ENCODE measurements at places on chromosomes 12 and 14. TPM values are rescaled to one million over a fixed set of nuclear protein-coding genes. Genes with fewer than 3 reads are reported as not detected.

SLC5A8 gene
- total RNA-seq: not detected

HVCN1 gene
- total RNA-seq: 0.87 TPM

ASB2 gene
- total RNA-seq: 0.28 TPM

- no peak for DNase-seq
- no peaks in the 10 kb centered on the region for H3K4me1 ChIP-seq
- H3K4me3 ChIP-seq: no peak overlapping the region
Observed at GRCh38 chr12:109764123-109764522, 50.5 kb downstream of the FAM222A start.

DNA sequence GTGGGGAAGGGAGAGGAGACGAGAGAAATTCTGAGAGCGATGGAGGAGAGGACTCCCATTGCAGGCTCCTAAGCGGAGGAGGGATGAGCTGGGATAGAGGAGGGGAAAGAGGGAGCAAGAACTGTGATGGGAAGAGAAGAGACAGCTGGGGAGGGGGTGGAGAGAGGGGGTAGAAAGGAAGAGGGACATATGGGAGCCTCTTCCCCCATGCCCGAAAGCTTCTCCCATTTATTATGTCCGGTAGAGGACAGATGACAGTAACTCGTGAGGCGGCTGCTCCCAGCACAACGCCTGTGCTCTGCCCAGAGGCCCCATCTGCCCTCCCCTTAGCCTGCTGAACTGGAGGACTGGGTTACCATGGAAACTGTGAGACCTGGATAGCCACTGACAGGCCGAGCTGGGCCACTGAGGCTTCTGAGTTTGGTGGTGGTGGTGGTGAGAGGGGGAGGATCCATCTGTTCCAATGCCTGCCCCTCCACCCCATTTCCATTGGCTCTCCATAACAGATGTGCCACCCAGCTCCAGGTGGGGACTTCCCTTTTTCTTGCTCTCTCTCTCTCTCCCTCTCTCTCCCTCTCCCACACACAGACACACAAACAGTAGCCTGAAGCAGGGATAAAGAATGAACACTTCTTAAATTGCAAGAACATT, 8.3 kb downstream of the CPNE6 start:
- H3K27ac ChIP-seq: no peak overlapping the region
- no peaks in the 10 kb centered on the region for H3K27me3 ChIP-seq
- no peaks in the 10 kb centered on the region for H3K36me3 ChIP-seq
- H3K4me3 ChIP-seq: no peak overlapping the region

DNA sequence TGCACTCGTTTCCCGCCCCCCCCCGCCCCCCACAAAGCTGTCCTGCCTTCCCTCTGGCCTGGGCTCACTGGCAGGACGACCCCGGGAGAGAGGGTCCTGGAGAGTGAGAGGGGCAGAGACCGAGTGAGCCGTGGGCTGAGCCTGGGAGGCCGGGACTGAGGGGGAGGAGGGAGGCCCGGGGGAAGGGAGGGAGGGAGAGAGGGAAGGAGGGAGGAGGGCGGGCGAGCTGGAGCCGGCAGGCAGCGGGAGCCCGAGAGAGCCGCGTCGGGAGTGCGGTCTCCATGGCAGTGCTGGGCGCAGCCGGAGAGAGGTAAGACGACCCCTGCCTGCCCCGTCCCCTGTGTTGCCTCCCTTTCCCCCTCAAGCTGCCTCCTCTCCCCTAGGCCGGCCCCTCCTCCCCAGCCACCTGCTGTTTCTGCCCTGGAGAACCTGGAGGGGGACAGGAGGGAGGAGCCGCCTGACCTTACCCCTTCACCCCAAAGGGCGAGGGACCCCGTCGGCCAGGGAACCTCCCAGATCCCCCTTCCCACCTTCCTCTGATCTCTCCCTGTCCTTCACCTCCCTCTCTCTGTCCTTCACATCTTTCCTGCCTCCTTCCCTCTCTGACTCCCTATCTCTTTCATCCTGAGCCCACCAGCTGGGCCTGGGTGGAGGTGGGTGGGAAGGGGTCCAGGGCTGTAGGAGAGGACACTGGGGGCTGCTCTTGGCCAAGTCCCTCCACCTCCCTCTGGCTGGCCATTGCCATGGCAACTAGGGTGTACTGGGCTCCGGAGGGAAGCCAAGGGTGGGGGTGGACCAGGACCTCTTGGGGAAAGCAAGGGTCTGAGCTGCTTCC, at the start of gene GPR162:
GPR162 (plus strand) TSS at position 231 of the 835 bp plus-strand sequence. CDS start 2,078 bp downstream, outside the sequence.
- H3K27ac ChIP-seq: no peak within 1 kb of the TSS
- H3K36me3 ChIP-seq: no peaks in the 10 kb centered on the region
- no peaks in the 10 kb centered on the region for H3K27me3 ChIP-seq

- H3K4me3 ChIP-seq: no peak overlapping the region
- no peak overlapping the region for H3K27ac ChIP-seq
- no peaks in the 10 kb centered on the region for H3K27me3 ChIP-seq
- DNase-seq: no peak
Observed at GRCh38 chr12:96514328-96514727, 25.0 kb downstream of the CFAP54 start.

DNA sequence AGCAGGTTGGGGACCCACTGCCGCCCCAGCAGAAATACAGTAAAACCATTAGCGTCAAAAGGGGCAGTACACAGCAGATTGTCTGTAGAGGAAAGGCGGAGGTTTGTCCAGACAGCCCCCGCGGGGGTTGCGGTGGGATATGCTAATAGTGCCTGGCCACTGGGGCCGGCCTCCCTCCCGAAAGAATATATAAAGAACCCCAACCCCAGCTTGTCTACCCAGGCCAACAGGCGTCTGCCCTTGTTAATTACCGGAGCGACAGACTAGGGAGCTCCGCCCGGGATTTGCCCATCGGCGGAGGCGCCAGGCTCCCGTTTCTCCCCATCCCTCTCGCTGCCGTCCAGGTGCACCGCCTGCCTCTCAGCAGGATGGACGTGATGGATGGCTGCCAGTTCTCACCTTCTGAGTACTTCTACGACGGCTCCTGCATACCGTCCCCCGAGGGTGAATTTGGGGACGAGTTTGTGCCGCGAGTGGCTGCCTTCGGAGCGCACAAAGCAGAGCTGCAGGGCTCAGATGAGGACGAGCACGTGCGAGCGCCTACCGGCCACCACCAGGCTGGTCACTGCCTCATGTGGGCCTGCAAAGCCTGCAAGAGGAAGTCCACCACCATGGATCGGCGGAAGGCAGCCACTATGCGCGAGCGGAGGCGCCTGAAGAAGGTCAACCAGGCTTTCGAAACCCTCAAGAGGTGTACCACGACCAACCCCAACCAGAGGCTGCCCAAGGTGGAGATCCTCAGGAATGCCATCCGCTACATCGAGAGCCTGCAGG, at the start of gene MYF5:
MYF5 (plus strand) TSS at position 217 of the 774 bp plus-strand sequence; CDS start at position 369, 152 bp downstream.
- H3K4me3 ChIP-seq: no peak within 1 kb of the TSS
- no peak within 1 kb of the TSS for H3K27ac ChIP-seq
- DNase-seq: no peak
- no peaks in the 10 kb centered on the region for H3K4me1 ChIP-seq
- no peaks in the 10 kb centered on the region for H3K27me3 ChIP-seq

DNA sequence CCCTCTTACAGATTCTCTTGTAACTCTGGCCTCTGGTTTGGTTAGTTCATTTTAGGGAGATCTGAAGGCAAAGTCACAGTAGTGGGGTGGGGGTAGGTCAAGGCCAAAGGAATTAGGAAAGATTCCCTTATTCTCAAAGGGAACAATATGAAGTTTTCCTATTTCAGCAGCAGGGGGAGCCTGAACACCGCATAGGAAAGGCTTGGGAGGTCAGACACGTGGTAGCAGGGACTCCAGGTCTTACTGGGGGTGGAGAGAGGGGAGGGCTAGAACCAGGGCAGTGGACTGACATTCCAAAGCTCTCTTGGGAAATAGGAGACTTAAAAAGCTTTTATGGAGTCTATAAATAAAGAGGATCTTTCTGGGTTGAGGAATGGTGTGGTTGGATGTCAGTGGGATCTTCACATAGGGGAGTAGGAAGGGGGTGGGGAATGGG, 1.3 kb downstream of the ZC3H10 start:
- peaks cover 8% of the 10 kb centered on the region for H3K36me3 ChIP-seq
- peaks cover 27% of the 10 kb centered on the region for H3K4me1 ChIP-seq
- no peak for DNase-seq
- H3K27me3 ChIP-seq: no peaks in the 10 kb centered on the region
- H3K4me3 ChIP-seq: peak overlapping the region; percentile 69

DNA sequence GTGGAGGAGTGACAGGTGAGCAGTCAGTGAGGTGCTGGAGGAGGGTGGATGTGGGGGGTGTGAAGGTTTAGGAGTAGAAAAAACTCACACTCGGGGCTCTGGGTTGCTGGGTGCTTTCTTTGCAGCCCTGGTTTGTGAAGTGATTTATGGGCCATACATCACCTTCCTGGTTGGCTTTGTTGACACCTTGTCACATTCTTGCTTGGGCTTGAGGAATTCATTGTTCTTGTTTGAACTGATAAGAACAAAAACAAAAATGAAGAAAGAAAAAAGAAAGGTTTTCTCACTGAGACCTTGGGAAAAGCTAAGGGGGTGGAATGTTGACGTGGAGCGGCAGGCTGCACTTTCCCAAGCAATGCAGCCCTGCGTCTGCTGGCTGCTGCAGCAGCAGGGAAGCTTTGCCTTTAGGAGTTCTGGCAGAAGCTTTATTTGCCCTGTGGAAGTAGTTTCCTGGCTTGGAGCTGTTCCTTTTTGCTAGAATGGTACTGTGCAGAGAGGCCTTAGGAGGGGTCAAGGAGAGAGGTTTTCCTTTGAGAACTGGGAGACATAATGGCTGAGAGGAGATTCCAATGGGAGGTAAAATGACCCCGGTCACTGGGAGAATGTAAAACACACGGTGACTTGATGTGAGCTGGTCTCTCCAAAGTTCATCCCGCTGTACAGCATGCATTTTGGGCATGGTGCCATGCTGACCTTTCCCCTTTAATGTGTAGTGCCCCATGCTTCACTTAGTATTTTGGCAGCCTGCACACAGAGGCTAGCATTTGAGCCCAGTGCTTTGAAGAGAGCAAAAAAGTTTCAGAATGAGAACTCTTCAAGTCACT, 52.8 kb downstream of the HMGA2 start:
- H3K4me3 ChIP-seq: peak overlapping the region; percentile 2
- H3K36me3 ChIP-seq: peaks cover 2% of the 10 kb centered on the region
- H3K4me1 ChIP-seq: peaks cover 86% of the 10 kb centered on the region
- H3K27ac ChIP-seq: peak overlapping the region; percentile 98
